WTC11 (cell line): ENCODE measurements at places on chromosomes 3 and 15. TPM values are rescaled to one million over a fixed set of nuclear protein-coding genes. Genes with fewer than 3 reads are reported as not detected.

- peak; percentile 41 for DNase-seq
Observed at GRCh38 chr15:23690450-23690852, 3.3 kb upstream of the NDN start.

- no peak for DNase-seq
Observed at GRCh38 chr3:131597816-131598215, 95.0 kb upstream of the MRPL3 start.

GRCh38 chr3:148372206-148372875 lies 325.4 kb upstream of the AGTR1 start:
- no peak for DNase-seq

Gene KNL1
- total RNA-seq = 18.4 to 24.0 TPM (median 21.1 TPM) in 3 replicates

- no peak for DNase-seq
Observed at GRCh38 chr15:78211189-78211921, 23.0 kb downstream of the ACSBG1 start.

Gene LMAN1L
- total RNA-seq = not detected in 3 replicates

Gene CPN2
- 0.09 to 0.14 TPM in 2 of 3 replicates, not detected in the other for total RNA-seq

Gene SST
- 0.32 to 0.70 TPM in 2 of 3 replicates, not detected in the other for total RNA-seq

Gene DAG1
- total RNA-seq = 113 to 119 TPM (median 115 TPM) in 3 replicates

Gene PODXL2
- total RNA-seq = 33.6 to 38.8 TPM (median 37.8 TPM) in 3 replicates

Gene ALDH1A2
- total RNA-seq = 1.1 to 1.3 TPM (median 1.2 TPM) in 3 replicates

Gene TMEM207
- total RNA-seq = not detected in 3 replicates

Gene ATP13A5
- not detected in 3 replicates for total RNA-seq

- DNase-seq = peak; percentile 22
Observed at GRCh38 chr3:31041161-31041978, 146.9 kb upstream of the GADL1 start.

Gene POLQ
- 14.9 to 16.8 TPM (median 16.2 TPM) in 3 replicates for total RNA-seq

Gene ESYT3
- total RNA-seq = 4.4 to 6.4 TPM (median 5.7 TPM) in 3 replicates

DNA sequence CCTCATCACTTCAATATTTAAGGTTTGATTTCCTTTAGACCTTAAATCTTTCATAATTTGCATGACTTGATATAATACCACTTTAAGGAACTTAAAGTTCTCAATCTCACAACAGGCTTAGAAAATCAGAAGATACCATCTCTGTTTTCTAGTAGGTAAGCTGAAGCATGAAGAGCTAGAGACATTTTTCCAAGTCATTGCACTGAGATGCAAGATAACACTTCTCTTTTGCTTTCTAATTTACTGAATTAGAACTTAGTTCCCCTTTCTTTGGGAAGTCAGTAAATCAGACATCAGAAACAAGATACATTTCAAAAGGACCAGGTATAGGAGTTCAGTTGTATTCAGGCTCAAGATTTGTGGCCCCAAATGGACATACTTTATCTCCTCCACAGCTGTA lies 79.7 kb downstream of the DZIP3 start:
- no peak for DNase-seq

- no peak for DNase-seq
Observed at GRCh38 chr3:182092662-182093262, 381.0 kb downstream of the SOX2 start.

DNA sequence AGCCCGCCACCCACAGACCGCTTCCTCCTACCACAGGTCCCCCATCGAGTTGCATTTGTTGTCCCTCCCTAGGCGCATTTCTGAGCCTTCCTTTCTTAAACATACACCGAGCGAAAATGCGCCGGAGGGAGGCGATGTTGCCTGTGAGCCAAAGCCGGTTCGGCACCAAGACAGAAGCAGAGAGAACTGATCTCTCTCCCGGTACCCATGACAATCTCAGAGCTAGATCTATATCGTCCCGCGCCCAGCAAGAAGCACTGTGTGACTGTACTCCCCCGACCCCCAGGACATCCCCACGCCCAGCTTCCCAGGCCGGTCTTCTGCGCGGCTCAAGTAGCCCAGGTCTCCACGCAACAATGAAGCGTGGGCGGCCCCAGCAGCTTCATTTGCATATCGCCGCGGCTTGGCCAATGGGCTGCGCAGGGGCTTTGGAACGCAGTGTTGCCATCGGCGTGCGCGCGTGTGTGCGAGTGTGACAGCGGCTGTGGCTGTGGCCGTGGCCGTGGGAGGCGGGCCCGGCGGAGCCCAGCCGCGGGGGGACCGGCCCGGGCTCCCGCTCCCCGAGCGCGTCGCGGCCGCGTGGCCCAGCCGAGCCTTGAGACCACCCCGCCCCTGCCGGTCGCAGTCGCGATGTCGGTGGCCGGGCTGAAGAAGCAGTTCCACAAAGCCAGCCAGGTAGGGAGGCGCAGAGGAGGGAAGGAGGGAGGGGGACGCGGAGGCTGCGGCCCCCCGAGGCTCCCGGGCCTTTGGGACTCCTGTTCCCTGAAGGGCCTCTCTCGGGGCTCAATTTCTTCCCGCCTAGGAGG lies at the start of gene SH3GL3:
SH3GL3 (plus strand) TSS at position 438 of the 806 bp plus-strand sequence; CDS start at position 631, 193 bp downstream.
- DNase-seq = peak; percentile 79

GRCh38 chr3:115670911-115671310 lies 47.6 kb downstream of the GAP43 start:
- no peak for DNase-seq

DNA sequence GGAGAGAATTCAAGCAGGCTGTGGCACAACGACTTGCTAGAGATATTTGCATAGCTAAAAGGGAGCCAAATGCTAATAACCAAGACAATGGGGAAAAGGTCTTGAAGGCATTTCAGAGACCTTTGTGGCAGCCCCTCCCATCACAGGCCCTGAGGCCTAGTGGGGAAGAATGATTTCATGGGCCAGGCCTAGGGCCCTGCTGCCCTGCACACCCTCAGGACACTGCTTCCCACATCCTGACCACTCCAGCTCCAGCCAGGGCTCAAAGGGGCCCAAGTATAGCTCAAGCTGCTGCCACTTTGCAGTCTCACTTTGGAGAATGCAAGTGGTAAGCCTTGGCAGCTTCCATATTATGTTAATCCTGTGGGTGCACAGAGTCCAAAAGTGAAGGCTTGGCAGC lies 21.5 kb upstream of the PTPN23 start:
- no peak for DNase-seq
